ENCODE measurements at places on chromosomes 12 and 14.

- no peak for DNase-seq
Observed at GRCh38 chr14:45095143-45095542, 11.2 kb downstream of the PRPF39 start.

GRCh38 chr12:124852329-124852831, 11.3 kb downstream of the SCARB1 start:
- DNase-seq: no peak

DNA sequence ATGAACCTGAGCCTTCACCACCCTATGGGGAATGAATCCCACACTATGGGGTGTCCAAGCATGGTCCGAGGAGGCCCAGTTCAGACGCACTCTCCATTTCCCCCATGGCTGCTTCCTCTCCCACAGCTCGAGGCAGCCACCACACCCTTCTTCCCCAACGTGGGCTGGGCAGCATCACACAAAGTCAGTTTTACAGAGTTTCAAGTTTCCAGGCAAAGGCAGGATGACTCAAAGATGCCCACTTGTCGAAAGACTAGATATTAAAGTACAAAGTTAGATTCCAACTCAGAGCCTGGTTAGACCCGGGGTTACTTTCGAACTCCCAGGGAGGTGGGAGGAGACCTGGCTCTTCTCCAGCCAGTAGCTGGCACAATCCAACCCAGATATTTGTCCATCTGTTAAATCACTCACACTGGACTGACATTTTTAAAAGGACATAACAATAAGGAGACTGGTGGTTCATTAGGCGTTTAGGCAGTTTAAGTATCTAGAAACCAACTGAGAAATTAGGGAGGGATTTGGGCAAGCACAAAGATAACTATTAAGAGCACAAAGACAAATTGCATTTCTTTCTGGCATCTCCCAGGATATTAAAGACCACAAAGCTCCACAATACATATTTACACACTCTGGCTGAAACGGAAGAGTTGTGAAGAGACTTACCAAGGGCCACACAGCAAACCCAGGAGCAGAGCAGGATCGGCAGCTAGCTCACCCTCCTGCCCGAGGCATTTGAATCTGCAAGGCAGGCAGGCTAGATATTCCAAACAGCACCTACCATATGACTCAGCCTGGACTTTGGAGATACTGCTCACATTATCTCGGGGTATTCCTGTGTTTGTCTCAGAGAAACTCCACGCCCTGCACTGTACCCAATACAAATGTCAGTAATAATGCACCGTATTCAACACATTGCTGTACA, 34.8 kb downstream of the TMCC3 start:
- DNase-seq: no peak

GRCh38 chr14:39107591-39107996, 4.6 kb upstream of the SEC23A start:
- DNase-seq: no peak

- DNase-seq: no peak
Observed at GRCh38 chr14:58961045-58961731, 227.3 kb upstream of the DAAM1 start.

DNA sequence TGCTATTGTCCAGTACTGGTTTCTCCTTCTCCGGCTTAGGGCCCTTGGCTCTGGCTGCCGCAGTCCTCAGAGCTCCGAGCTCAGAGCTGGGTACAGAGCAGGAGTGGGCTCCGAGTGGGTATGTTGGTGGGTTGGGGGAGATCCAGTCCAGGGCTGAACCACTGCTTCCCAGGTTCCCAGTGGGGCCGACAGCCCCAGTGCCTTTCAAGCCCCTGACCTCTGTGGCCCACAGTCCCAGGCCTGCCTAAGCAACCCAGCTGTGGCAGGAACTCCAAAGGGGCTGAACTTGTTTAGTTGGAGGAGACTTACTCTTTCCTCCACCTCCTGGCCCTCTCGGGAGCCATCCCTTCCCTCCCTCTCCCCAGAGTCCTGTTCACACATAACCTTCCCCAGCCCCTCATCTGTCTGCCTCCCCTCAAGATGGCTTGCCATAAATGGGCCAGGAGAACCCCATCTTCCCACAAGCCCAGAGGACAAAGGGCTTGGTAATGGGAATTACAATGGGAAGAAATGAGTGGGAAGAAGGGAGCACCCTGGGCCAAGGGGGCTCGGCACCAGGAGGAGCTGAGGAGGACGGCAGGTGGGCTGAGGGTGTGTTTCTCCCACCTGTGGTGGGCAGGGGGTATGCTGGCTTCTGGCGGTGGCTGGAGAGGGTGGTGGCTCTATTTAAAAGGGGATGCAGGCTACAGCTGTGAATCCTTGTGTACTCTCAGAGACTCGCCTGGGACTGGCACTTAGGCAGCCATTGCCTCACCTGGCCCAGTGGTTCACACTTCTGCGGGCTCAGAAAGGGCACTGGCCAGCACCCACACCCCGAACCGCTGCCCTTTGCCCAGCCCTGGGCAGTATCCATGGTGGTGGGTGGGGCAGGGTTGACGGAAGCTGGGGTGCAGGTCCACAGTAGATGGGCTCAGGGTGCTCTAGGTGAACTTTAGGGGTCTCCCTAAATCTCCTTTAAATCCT, 3.8 kb upstream of the MYH6 start:
- no peak for DNase-seq

- DNase-seq: no peak
Observed at GRCh38 chr14:73591690-73592449, at the start of gene ACOT4. TSS of gene ACOT4 (plus strand) at chr14:73591873. CDS start at chr14:73591960, 87 bp downstream.

- no peak for DNase-seq
Observed at GRCh38 chr12:63353559-63353958, 202.6 kb upstream of the AVPR1A start.
